Ovary (tissue), 10 donors: ENCODE measurements at places on chromosomes 12 and 14. TPM values are rescaled to one million over a fixed set of nuclear protein-coding genes. Genes with fewer than 3 reads are reported as not detected.
A peak's percentile ranks its signal among the peaks of the same experiment; 100 is the strongest.

GPR84 gene
- polyA plus RNA-seq: 0.42 TPM

GRCh38 chr12:116533343-116534251 is 25.6 kb upstream of the MAP1LC3B2 start:
- H3K27me3 ChIP-seq: no peaks in the 10 kb centered on the region
- peak overlapping the region; percentile 79 for H3K27ac ChIP-seq
- peak; percentile 90 for DNase-seq

GRCh38 chr14:29672831-29673230 is 254.8 kb downstream of the PRKD1 start:
- no peaks in the 10 kb centered on the region for H3K27me3 ChIP-seq
- no peaks in the 10 kb centered on the region for H3K4me1 ChIP-seq
- H3K4me3 ChIP-seq: no peak overlapping the region
- H3K36me3 ChIP-seq: no peaks in the 10 kb centered on the region

DNA sequence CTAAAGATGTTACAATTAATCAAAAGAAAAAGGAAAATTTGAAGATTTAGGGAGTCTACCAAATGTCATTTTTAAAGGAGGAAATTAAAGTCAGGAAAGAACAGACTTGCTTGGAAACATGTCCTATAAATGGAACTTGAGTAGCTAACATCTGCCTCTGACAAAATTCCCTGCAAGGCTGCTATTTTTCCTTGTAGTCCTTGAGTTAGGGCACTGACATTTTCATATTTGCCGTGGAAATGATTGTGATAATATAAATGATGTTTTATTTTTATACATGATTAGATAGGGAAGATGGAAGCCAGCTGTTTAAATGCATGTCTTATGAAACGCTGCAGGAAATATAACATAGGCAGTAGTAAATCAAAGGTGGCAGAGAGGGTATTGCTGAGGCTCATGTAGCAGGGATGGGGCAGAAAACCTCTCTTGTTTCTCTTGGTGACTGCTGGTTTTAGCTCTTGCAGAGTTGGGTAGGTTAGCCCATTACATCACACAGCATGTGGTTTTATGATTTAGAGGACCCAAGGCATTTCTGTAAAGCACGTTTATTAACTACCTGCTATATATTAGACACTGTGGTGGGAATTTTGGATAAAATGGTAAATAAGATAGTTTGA is 21.7 kb downstream of the NUBPL start:
- H3K4me3 ChIP-seq: no peak overlapping the region
- no peaks in the 10 kb centered on the region for H3K36me3 ChIP-seq
- peak overlapping the region; percentile 46 for H3K27ac ChIP-seq
- peaks cover 2% of the 10 kb centered on the region for H3K4me1 ChIP-seq
- no peaks in the 10 kb centered on the region for H3K27me3 ChIP-seq

DNA sequence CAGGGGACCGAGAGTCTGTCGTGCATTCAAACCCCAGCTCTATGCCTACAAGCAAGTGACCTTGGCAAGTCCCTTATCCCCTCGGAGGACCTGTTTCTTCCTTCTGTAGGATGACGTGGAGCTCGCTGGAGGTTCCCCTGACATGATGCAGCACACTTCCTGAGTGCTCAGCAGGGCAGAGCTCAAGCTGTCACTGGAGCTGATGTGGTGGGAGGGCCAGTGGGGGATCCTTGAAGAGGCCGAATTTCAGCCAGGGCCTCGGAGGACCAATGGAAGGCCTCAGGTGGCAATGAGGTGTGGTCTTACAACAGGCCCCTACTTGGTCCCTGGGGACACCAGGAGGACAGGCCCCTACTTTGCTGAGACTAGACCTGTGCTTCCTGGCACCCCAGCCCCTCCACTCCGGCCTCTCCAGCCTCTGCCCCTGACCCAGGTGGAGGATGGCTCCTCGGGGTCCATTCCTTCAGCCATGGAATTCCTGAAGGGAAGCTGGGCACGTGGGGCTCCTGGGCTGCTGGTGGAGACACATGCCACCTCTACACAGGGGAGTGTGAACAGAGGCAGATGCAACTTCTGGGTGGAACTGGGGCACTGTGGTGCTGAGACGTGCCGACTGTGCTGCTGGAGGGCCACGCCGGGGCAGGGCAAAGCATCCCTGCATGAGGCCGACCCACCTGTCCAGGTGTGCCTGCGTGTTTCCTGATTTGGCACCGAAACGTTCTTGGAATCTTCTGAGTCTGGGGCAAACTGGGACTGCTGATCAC is 18.7 kb upstream of the KIF26A start:
- H3K36me3 ChIP-seq: no peaks in the 10 kb centered on the region
- H3K4me1 ChIP-seq: peaks cover 2% of the 10 kb centered on the region
- peaks cover 8% of the 10 kb centered on the region for H3K27me3 ChIP-seq
- no peak overlapping the region for H3K4me3 ChIP-seq
- DNase-seq: no peak
- no peak overlapping the region for H3K27ac ChIP-seq

GRCh38 chr12:122308811-122309210 is 42.5 kb upstream of the VPS33A start:
- no peak overlapping the region for H3K4me3 ChIP-seq
- H3K36me3 ChIP-seq: no peaks in the 10 kb centered on the region
- DNase-seq: no peak
- no peaks in the 10 kb centered on the region for H3K27me3 ChIP-seq
- H3K27ac ChIP-seq: no peak overlapping the region
- H3K4me1 ChIP-seq: no peaks in the 10 kb centered on the region

KCNH3 gene
- polyA plus RNA-seq: not detected

- H3K4me1 ChIP-seq: no peaks in the 10 kb centered on the region
- H3K27me3 ChIP-seq: no peaks in the 10 kb centered on the region
- H3K27ac ChIP-seq: no peak overlapping the region
- H3K36me3 ChIP-seq: no peaks in the 10 kb centered on the region
Measured at GRCh38 chr12:71584356-71584755, 79.3 kb downstream of the ZFC3H1 start.

ZDHHC22 gene
- polyA plus RNA-seq: 0.02 TPM

GRCh38 chr14:74555476-74556050 is 56.5 kb downstream of the LTBP2 start:
- no peak overlapping the region for H3K4me3 ChIP-seq
- H3K27me3 ChIP-seq: no peaks in the 10 kb centered on the region
- H3K4me1 ChIP-seq: peaks cover 21% of the 10 kb centered on the region

ATG2B gene
- 14.1 TPM for polyA plus RNA-seq

SERPINA3 gene
- polyA plus RNA-seq: 97.4 TPM

FIGNL2 gene
- 0.18 TPM for polyA plus RNA-seq

GRCh38 chr12:29187756-29188155 is 38.7 kb downstream of the FAR2 start:
- H3K4me3 ChIP-seq: no peak overlapping the region
- H3K27ac ChIP-seq: no peak overlapping the region
- no peaks in the 10 kb centered on the region for H3K36me3 ChIP-seq
- H3K27me3 ChIP-seq: no peaks in the 10 kb centered on the region
- no peak for DNase-seq

NEMP1 gene
- polyA plus RNA-seq: 5.8 TPM

DNA sequence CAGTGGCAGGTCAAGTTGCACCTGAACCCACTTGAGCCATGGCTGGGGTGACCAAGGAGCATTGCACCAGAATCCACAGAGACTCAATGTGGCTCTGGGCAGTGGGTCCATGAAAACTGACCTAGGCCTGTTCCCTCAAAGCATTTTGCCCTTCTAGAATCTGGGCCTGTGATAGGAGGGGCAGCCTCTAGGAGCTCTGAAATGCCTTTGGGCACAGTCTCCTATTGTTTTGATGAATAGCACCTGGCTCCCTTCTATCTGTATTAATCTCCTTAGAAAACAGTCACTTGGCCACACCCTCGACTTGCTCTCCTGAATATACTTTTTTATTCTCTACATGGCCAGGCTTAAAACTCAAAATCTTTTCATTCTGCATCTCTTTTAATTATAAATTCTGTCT is 14.1 kb upstream of the KRAS start:
- no peak for DNase-seq
- no peaks in the 10 kb centered on the region for H3K27me3 ChIP-seq
- H3K36me3 ChIP-seq: no peaks in the 10 kb centered on the region
- H3K4me1 ChIP-seq: no peaks in the 10 kb centered on the region
